Uterus (tissue), 4 donors: ENCODE measurements at places on chromosomes 4 and X.

DNA sequence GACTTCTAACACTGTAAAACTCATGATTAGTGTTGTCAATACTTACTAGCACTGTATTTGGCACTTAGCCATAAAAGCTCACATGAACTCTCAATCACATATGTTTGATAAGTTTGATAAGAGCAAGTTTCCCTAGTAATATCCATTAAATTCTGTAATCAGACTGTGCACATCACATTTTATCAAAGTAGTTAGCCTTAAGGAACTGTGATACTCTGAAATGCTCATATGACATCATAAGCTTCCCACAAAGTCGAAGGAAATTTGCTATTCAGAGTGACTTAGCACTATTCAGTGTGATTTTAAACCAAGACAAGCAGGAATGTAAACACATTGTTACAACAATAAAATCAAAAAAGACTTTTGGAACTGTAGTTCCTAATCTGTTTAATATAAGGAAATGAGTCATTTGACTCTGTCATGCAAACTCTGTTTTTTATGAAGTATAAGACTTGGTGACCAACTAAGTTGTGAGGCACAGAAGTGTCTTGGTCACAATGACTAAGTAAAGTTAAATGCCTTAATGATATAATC lies 6.7 kb downstream of the SLC7A11 start:
- DNase-seq, result no peak

GRCh38 chrX:152904151-152905080 lies 6.5 kb downstream of the ZNF185 start:
- peak; percentile 42 for DNase-seq

- no peak for DNase-seq
These were observed 26.5 kb downstream of the SPARCL1 start for GRCh38 chr4:87502580-87503238.

- DNase-seq, result no peak
These were observed 111.8 kb downstream of the APBB2 start for GRCh38 chr4:41102414-41103092.

GRCh38 chr4:4950561-4951290 lies 68.5 kb downstream of the CYTL1 start:
- DNase-seq, result no peak

- DNase-seq, result peak; percentile 21
These were observed 180.7 kb upstream of the ZFP42 start for GRCh38 chr4:187814737-187815465.

DNA sequence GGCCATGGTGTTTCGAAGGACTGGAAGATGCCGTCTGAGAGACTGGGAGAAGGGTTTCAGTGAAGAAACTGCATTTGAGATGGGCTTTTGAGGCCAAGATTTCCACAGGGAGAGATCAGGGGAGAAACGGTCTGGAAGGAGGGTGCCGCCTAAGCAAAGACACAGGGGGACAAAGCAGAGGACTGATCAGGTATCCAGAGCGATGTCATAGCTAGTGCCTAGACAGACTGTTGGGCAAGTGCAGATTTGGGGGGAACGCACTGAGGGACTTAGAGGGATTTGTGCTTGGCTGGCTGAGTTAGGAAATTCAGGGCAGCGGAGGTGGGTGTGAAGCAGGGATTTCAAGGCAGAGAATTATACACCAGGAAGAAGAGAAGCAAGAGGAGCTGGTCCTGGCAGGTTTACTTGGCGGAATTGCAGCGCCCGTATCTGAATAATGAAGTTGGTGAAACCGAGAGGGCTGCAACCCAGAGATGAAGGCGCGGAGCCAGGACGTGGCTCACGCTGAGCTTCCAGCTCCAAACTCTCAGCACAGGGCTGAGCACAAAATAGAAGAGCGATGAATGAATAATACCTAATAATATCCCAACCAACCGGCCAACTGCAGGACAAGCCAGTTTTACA lies 106.9 kb downstream of the MAML3 start:
- DNase-seq, result peak; percentile 50
